ENCODE measurements at places on chromosomes 2 and 18.

GRCh38 chr2:196259507-196260481, 88.4 kb upstream of the STK17B start:
- peak; percentile 46 for DNase-seq

DNA sequence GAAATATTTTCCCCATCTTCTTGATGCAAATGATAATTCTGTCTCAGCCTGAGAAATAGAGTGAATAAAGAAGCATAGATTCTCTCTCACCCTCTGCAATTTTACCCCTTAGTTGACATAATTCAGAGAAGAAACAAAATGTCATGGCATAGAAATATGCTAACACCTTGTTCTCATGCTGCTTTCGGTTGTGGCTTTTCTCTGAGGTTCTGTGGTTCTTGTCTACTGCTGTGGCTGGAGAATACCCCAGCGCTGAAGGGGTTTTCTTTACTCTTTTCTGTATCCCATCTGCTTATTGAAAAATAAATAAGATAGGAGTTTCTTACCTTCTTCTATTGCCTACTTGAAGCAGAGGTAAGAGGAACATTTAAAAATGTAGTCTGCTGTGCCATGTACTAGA, 15.4 kb upstream of the RAB27B start:
- no peak for DNase-seq

GRCh38 chr18:45745817-45746461, 22.0 kb downstream of the SLC14A1 start:
- no peak for DNase-seq

DNA sequence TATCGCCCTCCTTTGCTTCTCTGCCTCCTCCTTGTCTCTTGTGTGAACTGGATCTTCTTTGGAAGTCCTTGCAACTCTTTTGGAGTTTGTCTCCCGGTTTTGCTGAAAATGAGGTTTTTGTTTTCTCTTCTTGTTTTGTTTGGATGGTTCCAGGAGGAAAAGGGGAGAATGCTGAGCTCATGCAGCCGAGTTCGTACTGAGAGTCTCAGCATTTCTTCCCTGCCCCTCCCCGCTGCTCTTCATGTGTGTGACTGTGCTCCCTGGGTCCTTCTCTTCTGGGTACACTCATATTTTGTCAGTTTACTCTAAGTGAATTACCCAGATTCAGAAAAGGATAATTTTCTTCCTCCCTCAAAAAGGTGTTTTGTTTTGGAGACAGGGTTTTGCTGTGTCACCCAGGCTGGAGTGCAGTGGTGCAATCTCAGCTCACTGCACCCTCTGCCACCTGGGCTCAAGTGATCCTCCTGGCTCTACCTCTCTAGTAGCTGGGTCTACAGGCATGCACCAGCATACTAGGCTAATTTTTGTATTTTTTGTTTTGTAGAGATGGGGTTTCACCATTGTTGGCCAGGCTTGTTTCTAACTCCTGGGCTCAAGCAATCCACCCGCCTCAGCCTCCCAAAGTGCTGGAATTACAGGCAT, 142.9 kb upstream of the IL1R2 start:
- DNase-seq, result no peak

DNA sequence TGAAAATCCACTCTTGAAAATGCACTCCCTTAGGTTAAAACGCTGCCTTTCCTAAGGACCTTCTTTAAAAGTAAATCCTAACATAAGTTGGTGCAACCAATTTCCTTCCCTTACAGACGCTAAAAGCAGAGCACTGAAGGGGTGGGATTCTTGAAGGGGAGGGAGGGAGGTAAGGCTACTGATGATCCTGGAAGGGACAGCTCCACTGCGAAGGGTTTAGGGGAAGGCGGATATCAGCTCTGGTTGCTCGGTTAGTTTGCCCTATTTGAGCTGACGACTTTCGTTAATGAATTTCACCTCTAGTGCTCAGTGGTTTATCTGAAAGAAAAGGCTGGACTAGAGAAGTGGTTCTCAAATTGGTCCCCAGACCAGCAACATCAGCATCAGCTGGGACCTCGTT, 49.7 kb upstream of the SIGLEC15 start:
- DNase-seq, result no peak

All from BE2C (cell line).